ENCODE measurements at places on chromosomes 7 and 10.

- no peak for DNase-seq
Observed at GRCh38 chr10:12547301-12547771, 198.0 kb downstream of the CAMK1D start.

- no peak for DNase-seq
Observed at GRCh38 chr10:106832846-106833245, 331.7 kb downstream of the SORCS1 start.

DNA sequence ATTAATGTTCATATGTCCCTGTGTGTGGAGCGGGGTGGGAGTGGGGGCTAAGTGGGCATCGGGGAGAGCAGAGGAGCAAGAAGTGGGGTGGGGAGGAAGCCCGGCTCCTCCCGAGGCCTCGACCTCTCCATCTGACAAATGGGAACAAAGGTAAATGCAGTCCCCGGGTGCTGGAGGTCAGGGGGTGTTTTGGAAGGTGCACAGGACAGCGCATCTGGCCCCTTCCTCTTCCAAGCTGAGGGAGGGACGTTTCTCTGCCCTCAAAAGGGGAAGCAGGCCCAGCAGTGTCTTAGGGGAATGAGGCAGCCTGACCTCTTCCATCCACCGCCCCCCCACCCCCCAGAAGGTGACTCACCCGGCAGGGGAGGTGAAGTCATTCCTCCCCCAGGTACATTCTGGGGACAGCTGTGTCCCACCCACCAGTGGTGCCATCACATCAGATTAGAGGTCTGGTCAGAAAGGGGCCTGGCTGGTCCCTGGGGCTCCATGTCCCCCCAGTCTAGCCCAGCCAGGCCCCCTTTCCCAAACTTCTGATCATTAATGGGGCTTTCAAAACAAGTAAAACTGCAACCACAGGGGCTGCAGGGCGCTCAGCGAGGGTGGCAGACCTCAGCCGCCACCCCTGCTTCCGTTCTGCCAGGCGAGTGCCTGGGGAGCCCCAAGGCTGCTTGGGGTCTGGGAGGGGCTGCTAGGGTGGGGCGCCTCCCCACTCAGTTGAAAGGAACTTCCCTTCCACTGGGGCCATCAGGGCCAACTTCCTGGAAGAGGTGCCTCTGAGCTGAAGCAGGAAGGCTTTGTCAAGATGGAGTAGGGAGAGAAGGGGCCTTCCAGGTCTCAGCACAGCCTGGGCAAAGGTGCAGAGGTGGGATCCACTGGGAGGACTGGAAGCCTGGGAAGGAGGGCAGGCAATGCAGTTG lies 10.8 kb downstream of the LFNG start:
- no peak for DNase-seq

DNA sequence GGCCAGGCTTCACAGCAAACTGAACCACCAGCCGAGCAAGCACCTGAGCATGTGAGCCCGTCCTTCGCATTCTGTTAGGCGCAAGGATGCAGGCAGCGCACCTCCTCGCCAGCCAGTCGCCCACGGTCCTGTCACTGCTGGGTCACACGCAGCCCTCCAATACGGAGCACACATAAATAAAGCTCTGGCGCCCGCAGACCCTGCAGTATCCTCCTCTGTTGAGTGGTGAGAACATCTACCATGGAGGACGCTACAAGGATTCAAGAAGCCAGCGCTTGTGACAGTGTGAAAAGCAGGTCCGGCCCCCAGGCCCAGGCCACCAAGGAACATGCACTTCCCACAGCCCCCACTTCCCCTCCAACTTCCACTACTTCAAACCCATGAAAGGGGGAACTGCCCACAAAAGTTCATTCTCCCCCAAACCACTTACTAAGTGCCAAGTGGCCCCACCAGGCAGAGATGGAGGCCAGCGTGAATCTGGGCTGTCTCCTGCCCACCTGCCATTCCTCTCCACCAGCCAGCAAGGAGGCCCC lies 34.8 kb downstream of the VOPP1 start:
- no peak for DNase-seq

GRCh38 chr10:63614371-63614891 lies 93.2 kb downstream of the REEP3 start:
- no peak for DNase-seq

DNA sequence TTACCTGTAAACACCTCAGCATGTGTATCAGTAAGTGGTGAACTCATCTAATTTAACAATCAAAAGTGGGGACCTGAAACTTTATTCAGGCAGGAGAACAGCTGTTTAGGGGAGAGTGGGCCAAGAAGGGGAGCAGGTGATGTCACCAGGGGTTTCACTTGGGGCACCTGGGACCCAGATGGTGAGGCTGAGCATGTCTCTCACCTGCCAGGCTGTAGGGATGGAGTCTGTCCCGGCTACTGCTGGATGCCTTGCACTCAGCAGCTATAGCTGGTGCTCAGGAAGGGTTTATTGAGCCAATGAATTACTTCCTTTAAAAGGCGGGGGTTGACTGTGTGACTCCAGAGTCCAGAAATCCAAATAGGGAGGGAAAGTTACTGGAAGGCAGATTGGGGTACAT lies 23.0 kb downstream of the CDH23 start:
- DNase-seq: no peak

GRCh38 chr10:93796167-93796566 lies 38.4 kb downstream of the LGI1 start:
- DNase-seq: no peak

Measured in NCI-H1930 (cell line).